ENCODE measurements at places on chromosomes 16 and 17.

GRCh38 chr16:12265108-12265507 lies 288.6 kb downstream of the SNX29 start:
- DNase-seq, result no peak

- no peak for DNase-seq
These were observed 614.6 kb upstream of the CDH5 start for GRCh38 chr16:65751622-65752521.

DNA sequence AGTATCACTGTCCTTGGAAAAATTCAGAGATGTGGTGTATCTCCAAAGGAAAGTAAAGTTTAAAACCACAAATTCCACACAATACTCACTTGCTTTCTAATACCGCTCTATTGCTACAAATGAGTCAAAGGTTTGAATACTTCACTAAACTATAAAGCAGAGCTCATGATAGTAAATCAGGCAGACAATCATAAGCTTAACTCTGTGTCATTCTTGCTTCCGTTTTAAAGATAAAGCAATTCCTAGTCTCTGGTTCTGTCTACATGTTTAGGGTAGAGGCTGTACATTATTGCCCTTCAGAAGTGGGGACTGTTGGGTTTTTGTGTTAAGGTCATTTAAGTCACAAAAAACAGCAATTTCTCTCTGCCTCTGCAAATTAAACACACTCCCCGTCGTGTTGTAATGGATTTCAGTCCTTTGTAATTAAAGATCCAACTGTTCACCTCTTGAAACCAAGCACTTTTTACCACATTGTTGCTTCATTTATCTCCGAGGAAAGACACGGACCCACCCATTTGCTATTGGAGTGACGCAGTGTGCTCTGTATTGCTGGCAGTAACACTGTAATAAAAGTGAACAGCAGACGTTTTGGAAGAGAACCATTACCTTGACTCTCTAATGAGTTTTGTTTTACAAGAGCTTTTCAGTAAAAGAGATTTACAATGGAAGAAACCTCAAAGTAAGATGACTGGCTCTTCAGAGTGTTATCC lies 83.1 kb upstream of the CNTNAP4 start:
- DNase-seq, result no peak

GRCh38 chr17:18859256-18859655 lies 1.3 kb downstream of the PRPSAP2 start:
- DNase-seq, result no peak

DNA sequence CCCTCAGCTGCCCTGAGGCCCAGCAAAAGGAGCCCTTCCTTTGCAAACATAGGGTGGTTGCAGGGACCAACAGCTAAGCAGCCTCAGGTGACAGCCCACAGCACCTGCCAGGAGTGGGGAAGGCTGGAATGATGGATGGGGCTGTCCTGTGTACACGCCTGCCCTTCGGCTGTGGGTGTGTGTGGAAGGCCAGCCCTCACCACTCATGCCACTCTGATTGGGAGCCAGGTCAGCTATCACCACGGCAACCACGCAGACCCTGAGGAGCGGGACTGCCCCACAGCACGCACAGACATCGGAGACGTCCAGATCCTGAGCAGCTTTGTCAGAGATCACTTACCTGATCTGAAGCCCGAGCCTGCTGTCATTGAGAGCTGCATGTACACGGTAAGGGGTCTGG lies 11.9 kb downstream of the PIPOX start:
- DNase-seq, result no peak

GRCh38 chr17:74749279-74750038 lies 1.0 kb downstream of the NHERF1 start:
- DNase-seq, result peak; percentile 62

DNA sequence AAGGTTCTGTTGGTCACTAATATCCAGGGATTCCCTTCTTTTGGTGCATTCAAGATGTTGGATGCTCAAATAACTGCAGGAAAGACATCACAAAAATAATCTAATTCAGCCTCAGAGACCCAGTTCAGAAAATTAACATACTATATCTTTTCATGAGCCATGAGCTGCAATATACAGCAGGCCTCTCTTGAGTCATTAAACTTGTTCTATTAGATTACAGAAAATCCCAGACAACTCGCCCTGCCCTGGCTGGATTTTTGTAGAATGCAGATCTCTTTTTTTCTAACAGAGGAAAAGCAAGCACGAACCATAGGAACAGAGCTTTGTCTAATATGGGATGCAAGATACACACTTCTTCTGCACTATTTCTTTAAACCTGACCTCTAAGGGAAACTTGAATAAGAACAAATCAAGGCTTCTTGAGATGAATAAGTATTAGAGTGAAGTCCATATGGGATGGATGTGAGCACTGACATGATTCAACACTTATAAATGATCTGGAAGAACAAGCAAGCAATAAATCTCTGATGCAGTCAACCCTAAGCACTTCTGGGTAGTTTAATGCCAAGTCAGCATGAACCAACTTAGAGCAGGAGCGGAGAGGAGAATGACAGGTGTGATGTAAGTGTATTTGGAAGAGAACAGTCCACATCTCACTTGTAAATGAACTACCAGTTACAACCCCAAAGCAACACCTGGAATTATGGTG lies 70.7 kb upstream of the GNAO1 start:
- no peak for DNase-seq

GRCh38 chr17:75594499-75595283 lies 7.1 kb downstream of the MYO15B start:
- no peak for DNase-seq

GRCh38 chr17:63275971-63276745 lies 169.9 kb downstream of the CYB561 start:
- no peak for DNase-seq

DNA sequence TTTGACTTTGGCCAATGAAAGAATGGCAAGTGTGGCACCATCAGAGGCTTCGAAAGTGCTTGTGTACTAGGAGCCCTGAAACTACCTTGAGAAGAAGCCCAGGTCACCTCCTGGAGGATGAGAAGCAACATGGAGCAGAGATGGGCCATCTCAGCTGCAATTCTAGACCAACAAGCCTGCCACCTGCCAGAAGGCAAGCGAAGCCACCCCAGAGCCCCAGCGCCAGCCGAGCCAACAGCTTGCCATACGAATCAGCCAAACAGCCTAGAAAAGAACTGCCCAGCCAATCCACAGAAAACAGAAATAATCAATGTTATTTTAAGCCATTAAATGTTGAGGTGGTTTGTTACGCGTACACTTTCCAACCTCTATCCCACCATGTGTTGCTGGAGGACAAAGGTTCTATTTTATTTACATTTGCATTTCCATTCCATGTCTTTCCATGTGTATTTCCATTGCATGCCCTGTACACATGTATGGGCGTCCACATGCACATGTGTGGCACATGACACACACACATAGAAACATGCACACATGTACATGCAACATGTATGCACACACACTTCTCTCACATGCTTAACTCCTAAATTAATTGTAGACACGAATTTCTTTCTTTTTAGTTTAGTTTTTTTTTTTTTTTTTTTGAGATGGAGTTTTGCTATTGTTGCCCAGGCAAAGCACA lies 144.3 kb upstream of the TNRC6C start:
- DNase-seq, result no peak

All from activated CD4-positive, alpha-beta T cell treated with anti-CD3 and anti-CD28 coated beads, Interleukin-2, amount 50 U/mL, for 48 hours (primary cell).